ENCODE measurements at places on chromosomes 2 and 18.

GRCh38 chr2:159076241-159076640 lies 107.8 kb downstream of the TANC1 start:
- DNase-seq, result no peak

DNA sequence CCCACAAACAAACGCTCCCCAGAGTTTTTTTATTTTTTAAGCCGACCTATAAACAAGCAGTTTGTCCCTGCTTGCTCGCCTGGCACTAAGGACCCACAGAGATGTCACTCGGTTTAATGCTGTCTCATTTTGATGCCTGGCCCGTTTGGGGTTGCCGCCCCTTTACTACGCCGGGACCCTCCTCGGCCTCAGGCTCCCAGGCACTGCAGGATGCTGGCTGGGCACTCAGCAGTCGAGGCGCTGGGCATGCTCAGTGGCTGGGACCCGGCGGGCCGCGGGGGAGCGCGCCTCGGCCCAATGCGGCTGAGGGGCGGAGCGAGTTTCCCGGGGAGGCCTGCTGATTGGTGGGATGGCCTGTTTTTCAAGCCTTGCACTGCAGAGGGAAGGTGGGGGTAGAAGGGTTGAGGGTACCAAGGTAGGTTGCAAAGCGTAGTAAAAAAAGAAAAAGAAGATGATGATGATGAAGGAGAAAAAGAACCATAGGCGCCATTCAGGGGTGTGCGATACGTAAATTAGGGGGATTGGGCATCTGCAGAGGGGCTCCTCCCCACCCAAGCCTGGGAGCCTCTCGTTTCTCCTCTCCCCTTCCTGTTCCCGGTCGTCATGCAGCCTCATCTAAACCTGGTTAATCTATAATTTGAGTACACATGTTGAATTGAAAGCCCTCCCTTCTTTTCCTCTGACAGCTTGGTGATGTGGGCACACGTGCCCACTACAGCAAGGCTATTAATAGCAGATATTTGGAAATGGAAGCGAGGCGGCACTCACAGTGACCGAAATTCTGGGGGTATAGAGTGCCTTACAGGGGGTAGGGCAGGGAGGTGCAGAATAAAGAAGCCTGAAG lies 1.5 kb upstream of the IRS1 start:
- no peak for DNase-seq

- DNase-seq, result peak; percentile 95
Observed at GRCh38 chr2:157173740-157174184, 83.7 kb upstream of the GALNT5 start.

- no peak for DNase-seq
Observed at GRCh38 chr2:118403658-118404451, 315.6 kb downstream of the INSIG2 start.

DNA sequence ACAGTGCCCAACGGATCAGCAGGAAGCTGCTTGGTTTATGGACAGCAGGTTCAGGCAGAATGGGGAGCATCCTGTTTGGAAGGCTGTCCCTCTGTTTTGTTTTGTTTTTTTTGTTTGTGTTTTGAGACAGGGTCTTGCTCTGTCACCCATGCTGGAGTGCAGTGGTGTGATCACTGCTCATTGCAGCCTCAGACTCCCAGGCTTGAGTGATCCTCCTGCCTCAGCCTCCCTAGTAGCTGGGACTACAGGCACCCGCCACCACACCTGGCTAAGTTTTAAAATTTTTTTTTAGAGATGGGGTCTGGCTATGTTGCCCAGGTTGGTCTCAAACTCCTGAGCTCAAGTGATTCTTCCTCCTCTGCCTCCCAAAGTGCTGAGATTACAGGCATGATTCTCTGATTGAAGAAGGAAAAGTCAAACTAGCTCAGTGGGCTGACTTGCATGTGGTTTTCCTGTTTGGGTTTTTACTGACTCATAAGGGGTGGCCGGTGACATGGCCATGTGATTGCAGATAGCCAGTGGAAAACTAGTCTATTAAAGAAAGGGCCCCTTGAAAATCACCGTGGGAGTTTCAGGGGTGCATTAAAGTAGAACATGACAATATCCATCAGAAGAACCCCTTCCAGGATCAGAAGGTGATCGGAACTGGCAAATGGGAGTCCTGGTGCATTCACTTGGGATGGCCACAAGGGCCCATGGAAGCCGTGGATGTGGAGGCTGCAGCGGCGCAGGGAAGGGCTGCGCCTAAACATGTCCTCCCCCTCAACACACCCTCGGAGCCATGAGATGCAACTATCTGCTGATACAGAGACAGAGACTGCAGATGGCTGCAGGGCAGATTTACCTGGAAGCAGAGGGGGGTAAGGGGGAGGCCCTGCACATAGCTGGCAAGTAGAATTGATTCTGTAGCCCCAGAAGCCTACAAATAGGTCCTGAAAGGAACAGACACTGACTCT lies 26.5 kb downstream of the AQP12B start:
- DNase-seq, result no peak

- no peak for DNase-seq
Observed at GRCh38 chr2:102350137-102350793, 5.3 kb upstream of the IL18R1 start.

GRCh38 chr2:86471637-86472036 lies 30.5 kb downstream of the KDM3A start:
- no peak for DNase-seq

DNA sequence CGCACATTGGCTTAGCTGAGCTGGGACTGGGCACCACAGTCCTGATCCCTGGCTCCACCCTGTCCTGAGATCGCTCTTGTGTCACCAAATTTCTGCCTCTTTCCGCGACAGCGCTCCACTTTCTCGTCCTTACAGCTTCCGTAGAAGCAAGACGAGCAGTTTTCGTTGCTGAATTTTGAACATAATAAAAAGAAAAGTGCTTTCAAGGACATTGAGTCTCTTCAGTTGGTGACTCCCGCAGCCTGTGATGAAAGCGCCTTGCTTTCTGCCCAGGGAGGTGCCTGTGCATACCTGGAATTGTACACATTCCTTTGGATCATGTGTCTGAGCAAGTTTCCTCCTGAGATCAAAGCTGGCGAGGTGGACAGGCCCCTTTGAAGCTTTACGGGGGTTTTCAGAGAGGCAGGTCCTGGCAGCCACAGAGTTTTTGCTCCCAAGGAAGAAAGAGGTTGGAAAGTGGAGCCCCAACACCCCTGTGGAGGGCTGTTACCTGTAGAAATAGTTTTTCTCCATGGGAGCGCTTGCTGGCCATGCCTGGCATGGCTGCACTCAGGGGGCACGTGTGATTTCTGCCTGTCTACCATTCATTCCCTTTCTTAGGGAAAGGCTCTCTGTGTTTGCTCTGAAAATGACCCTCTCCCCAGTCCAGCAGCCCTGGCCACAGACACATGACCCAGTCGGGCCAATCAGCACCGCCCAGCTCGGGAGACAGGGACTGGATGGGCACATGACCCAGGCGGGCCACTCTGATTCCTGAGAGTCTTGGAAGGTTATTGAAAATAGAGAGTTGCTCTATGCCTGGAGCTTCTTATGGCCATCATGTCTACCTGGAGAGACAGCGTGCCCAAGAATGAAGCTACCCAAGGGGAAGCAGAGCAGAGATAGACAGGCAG lies 115.6 kb upstream of the OTOS start:
- no peak for DNase-seq

GRCh38 chr2:106876699-106877098 lies 9.3 kb downstream of the ST6GAL2 start:
- no peak for DNase-seq

DNA sequence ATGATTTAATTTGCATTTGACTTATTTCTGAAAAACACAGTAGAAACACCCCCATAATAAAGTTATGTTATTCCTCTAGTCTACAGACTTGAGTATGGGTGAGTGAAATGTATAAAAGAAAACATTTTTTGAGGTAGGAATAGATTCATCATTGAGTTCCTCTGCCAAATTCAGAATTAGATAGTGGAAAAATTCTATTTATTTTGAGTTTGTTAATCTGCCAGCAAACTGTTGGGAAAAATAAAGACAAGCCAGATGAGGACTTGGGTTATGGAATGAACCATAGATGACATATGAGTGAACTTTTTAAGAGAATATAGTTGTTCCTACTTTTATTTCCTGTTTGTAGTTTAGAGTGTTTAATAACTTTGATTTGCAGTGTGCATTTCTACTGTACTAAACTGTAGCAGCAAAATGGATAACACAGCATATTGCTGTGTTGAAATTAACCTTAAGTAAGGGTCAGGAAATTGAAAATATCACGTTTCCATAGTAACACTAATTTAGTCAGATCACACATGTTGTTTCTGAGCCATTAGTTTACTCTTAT lies 35.6 kb upstream of the PNPT1 start:
- no peak for DNase-seq

- DNase-seq, result no peak
Observed at GRCh38 chr18:24613896-24614640, 153.6 kb downstream of the HRH4 start.

- DNase-seq, result peak; percentile 42
Observed at GRCh38 chr2:215002500-215002899, 135.9 kb downstream of the ABCA12 start.

GRCh38 chr2:17298453-17298852 lies 219.8 kb downstream of the RAD51AP2 start:
- DNase-seq, result no peak

DNA sequence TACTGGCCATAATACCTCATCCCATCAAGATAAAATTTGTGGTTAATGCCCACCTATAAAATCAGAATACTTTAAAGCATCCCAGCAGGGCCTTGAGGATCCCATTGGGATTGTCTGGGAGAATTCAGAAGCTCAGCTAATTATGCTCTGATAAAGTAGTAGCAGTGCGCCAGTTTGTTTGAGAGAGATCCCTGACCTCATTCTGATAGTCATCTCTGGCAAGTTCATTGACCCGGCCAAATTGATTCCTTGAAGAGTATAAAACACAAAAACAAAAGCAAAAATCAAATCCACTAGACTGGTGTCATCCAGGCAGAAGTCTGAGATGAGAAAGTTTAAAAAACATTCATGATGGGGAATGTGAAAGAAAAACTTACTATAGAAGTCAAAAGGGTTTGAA lies 14.1 kb downstream of the ABCG5 start:
- no peak for DNase-seq

DNA sequence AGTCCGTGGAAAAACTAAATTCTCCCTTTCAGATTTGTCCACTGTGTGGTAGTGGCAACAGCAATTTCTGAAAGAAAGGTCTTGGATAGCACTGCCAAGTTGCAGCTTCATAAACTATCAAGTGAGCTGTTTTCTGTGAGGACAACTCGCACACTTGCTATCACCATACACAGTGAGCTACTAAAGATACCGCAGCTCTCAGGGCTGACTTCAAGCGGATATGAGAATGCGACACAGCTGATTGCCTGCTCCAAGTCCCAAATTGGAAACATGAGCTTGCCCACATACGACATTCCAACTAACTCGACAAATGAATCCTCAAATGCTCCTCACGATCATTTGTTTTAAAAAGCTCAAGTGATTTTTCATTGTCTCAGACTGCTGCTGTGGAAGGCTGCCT lies 46.2 kb downstream of the E2F6 start:
- no peak for DNase-seq

- DNase-seq, result no peak
Observed at GRCh38 chr2:1854729-1855547, 110.6 kb upstream of the PXDN start.
